Ammon's horn (tissue), 1 donor: ENCODE measurements at places on chromosomes 2 and 18.

DNA sequence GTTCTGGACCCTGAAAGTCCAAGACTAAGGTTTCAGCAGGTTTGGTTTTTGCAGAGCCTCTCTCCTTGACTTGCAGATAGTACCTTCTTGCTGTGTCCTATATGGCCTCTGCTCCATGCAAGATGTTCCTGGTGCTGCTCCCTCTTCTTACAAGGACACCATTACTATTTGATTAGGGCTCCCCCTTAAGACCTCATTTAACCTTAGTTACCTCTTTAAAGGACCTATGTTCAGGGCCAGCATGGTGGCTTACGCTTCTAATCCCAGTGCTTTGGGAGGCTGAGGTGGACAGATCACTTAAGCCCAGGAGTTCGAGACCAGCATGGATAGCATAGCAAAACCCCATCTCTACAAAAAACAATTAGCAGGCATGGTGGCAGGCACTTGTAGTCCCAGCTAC lies 179.0 kb downstream of the SLC39A10 start:
- DNase-seq = no peak

DNA sequence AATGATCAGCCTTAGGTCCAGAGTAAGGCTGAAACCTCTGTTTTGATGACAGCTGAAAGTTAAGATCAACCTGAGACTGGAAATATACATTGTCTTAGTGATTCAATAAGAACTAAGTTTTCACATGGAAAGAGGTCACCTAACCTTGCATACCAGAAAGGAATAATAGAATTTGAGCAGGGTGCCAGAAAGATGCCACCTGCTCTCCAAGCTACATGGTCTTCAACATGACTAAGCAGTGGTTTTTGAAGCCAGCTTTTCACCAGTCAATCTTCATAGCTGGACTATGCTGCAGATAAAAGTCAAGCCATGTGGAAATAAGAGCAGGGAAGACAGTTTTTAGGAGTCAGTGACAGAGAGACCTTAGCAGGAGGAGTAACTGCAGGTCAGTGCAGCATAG lies 589.4 kb upstream of the SYT4 start:
- DNase-seq = no peak

GRCh38 chr2:212842544-212843185 lies 304.1 kb upstream of the ERBB4 start:
- DNase-seq = peak; percentile 10

DNA sequence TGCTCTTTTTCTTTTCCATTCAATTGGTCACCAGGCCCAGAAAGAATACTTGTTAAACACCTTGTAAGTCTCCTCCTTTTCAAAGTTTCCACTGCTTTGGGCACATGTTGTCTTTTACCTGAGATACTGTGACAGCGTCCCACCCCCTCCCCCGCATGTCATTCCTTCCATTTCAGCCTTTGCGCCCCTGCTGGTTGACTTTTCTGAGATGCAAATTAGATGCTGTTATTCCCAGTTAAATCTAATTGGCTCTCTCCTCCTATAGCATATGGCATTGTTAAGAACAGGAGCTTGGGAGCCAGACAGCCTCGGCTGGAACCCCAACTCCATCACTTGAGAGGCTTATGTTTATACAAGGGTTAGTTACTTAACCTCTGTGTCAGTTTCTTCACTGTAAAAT lies 80.3 kb upstream of the GAREM1 start:
- no peak for DNase-seq

- DNase-seq = no peak
These were observed 314.8 kb upstream of the HS6ST1 start for GRCh38 chr2:128633501-128633900.

DNA sequence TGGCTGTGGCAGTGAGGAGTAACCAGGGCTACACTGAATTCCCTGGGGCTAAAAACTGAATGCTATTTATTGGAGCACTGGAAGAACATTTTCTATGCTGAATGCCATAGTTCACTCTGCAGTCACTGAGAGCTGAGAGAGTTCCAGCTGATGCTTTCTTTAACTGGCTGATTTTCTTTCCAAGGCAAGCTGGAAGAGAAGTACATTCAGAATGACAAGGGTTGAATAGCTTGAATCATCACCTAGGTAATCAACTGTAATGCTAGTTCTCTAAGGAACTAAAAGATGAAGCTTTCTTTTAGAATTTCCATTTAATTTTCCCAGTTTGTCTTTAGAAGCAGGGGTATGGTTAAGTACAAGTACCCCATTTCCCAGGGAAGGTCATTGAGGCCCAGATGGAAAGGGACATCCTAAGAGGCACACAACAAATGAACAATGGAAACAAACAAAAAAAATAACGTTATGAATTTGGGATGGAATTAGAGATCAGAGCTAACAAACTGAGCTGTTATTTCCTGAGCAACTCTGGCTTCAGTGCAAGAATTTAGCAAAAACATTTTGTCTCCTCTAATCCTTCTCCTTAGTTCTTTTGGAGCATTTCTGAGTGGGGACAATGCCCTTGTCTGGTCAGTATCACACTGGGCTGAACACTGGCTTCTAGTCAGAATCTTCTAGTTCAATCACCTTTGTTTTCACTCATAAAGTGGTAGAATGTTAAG lies 132.8 kb upstream of the REG3A start:
- DNase-seq = peak; percentile 45

- DNase-seq = no peak
These were observed 736.6 kb upstream of the ZEB2 start for GRCh38 chr2:145256551-145256950.

DNA sequence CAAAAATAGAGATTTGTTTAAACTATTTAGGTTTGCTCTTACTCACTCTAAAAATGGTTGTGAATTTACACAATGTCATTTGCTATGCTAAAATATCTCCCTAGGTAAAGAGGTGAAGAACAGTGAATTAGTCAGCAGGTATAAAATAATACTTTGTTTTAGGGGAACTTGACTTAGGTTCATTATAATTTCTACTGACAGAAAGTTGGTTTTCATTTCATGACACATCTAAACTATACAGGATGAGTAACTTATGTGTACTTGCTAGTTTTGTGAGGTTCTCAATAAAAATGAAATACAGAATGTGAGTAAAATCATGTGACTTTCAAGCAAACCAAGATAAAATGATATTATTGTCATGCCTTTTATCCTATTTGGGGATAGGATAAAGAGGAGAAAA lies 66.0 kb downstream of the DIS3L2 start:
- no peak for DNase-seq

GRCh38 chr2:225177098-225177497 lies 134.8 kb upstream of the DOCK10 start:
- DNase-seq = peak; percentile 75

DNA sequence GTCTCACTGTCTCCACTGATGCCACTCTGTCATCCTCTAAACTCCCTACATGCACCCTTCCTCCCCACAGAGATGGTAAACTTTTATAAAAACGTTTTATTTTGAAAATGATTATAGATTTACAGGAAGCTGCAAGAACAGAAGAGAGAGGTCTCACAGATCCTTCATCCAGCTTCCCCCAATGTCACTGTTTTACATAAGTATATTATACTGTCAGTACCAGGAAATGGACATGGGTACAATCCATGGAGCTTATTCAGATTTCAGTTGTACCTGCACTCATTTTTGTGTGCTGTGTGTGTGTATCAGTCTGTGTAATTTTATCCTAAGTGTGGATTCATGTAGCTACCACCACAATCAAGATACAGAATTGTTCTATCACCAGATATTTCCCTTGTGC lies 46.7 kb upstream of the FOXI3 start:
- no peak for DNase-seq

DNA sequence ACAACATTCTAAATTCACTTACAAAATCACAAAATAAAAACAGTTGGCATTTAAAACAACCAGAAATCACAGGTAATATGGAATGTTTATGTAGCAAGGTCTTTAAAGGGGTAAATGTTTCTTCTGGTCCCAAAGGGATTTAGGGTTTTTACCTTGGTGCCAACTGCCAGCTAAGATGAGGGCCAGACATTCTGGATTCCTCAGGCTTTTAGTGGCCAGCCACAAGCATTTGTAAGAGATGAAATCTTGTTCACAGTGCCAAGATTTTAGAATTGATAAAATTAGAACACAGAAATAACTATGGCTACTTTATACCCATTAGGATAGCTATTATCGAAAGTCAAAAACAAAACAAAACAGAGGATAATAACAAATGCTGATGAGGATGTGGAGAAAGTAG lies 60.4 kb upstream of the CDKL4 start:
- DNase-seq = no peak

DNA sequence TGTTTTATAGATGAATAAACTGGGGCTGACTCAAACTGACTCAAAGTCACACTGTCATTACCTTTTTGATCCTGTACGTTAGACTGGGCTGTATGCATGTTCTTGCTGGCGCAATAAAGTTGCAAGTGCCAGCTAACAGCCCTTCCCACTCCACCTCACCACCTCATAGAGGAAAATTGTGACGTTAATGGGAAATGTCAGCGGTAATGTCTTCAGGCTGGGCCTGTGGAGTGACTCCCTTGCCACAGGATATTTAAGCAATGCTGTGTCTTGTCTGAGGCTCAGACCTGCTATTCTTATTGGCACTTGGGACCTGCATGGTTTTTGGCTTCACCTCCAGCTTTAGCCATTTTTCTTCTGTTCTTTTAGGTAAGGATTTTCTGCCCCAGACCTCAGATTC lies 25.2 kb upstream of the CASP10 start:
- no peak for DNase-seq

- DNase-seq = no peak
These were observed 331.1 kb downstream of the PTPRM start for GRCh38 chr18:7898181-7898580.

- no peak for DNase-seq
These were observed 110.6 kb upstream of the SIX2 start for GRCh38 chr2:45119855-45120254.

GRCh38 chr2:173159791-173160463 lies 84.3 kb downstream of the MAP3K20 start:
- DNase-seq = peak; percentile 8

- no peak for DNase-seq
These were observed 46.4 kb upstream of the INHBB start for GRCh38 chr2:120299561-120299960.

- DNase-seq = no peak
These were observed 131.3 kb upstream of the TWIST2 start for GRCh38 chr2:238716585-238716984.

DNA sequence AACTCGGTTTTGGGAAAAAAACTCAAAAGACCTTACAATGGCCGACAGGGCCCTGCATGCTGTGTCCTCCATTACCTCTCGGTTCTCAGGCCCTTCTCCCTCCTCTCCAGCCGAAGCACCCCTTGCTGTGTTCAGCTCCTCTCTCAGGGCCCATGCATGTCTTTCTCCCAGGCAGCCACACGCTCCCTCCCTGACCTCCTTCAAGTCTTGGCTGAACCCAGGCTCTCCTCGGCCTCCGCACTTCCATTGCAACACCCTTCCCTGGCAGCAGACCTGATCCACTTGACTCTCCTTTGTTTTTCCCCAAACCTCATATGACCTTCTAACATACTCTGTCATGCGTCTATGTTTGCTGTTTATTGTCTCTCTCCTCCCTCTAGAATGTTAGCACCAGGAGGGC lies 114.0 kb downstream of the CYP26B1 start:
- no peak for DNase-seq

DNA sequence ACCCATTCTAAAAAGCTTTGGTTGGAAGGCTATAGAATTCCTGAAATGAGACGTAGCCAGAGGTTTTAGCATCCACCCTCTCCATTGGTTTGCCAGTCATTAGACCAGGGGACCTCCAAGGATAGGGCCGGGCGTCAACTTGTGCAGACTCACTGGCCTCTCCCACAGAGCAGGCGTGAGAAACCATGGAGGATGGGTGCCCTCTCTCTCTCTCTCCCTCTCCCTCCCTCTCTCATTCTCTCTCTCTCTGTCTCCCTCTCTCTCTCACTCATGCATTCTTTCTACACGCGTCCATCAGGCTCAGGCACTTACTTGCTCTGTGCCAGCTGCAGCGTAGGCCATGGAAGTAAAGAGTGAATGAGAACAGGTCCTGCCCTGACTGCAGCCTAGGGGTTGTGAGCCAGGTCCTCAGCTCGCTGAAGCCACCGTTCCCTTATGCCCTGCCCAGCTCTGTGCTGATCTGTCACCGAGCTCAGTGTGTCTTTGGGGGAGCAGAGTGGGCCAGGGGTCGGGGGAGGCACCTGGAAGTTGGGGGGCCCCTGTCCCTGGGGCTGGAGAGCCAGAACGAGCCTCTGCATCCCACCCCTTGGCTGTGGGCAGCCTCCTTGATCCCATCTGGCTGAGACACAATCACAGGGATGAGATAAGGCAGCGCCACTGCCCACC lies 304.4 kb upstream of the HS6ST1 start:
- no peak for DNase-seq

DNA sequence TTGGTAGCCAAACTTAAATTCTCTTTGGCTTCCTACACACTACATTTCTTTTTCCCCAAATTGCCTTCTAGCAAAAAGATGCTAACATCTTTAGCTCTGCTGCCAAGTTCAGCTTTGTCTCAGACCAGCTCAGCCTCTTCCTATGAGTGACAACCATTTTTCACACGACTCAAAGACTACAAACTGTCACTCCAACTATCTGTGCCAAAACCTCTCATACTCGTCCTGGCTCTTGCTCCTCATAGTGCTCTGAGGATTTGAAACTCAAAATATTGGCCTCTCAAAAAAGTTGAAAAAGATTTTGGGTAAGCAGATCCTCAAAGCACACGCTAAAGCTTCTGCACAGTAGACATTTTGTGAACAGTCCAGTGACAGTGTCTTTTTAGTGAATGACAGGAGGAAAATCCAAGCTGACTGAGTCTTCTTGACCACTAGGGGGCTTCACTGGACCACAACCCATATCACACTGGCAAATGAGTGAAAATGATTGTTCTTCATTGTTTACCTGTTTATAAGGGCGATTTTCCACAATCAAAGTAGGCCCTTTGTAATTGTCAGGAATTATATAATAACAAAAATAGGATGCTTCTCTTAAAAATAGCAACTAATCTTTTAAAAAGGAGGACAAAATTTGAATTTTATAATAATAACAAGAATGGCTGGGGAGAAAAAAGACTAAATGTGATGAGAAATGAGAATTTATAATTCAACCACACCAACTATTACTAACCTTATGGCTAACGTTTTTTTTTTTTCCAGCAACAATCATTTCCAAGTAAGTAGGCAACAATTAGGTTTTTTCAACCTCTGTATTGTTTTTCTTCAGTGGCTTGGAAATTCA lies 85.5 kb upstream of the PGAP1 start:
- DNase-seq = peak; percentile 89

DNA sequence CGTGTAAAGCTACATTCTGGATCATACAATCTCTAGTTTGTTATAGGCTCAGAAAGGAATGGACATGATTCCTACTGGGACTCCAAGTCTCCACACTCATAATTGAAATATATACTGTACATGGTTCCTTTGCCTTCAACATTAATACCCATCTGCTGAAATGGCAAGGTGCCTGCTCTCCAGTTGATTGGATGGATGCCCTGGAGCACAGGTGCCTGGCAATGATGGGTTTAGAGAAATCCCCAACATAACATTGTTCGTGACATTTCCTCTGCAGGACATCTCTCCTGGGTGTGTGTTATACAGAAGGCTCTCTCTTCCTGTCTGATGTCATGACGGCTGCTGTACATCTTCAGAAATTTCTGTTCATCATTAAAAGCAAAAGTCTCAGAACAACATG lies 449.7 kb upstream of the CWC22 start:
- no peak for DNase-seq

- DNase-seq = no peak
These were observed 231.3 kb downstream of the NDUFA10 start for GRCh38 chr2:239793836-239794235.
